ENCODE measurements at places on chromosomes 3 and 15.

DNA sequence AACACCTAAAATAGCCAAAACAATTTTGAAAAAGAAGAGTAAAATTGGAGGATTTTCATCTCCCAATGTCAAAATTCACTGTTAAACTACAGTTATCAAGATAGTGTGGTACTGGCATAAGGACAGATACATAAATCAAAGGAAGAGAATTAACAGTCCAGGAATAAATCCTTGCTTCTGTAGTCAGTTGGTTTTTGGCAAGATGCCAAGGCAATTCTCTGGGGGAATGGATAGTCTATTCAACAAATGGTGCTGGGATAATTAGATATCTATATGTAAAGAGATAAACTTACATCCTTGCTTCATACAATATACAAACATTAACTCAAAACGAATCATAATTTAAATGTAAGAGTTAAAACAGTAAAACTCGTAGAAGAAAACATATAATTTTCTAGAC is 57.9 kb upstream of the SELENOK start:
- H3K36me3 ChIP-seq = no peaks in the 10 kb centered on the region
- DNase-seq = no peak
- no peak overlapping the region for H3K27ac ChIP-seq

DNA sequence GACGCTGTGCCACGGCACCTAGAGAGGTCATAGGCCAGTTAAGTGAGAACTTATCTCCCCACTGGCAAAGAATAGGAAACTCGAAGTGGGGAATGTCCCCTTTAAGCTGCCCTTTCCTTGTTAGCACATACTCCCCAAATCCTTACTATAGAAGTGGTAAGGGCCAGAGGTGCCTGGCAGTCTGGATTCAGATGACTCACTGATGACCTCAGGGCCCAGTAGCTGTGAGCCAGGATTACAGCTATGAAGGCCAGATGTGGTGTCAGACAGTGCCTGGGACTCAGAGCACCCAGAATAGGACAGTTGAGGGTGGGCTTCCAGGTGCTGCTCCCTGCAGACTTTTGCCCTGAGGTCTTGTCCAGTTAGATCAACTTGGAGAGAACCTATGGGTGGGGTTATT is 37.7 kb downstream of the PDIA5 start:
- H3K36me3 ChIP-seq = peaks cover 8% of the 10 kb centered on the region
- no peaks in the 10 kb centered on the region for H3K27me3 ChIP-seq
- DNase-seq = no peak
- H3K4me1 ChIP-seq = 0 out of 2 replicates have a peak, but pooled peaks cover 2% of the 10 kb centered on the region

GRCh38 chr3:171293142-171293782 is 166.9 kb downstream of the TNIK start:
- DNase-seq = no peak
- H3K27me3 ChIP-seq = no peaks in the 10 kb centered on the region
- no peak overlapping the region for H3K4me3 ChIP-seq
- H3K36me3 ChIP-seq = no peaks in the 10 kb centered on the region

DNA sequence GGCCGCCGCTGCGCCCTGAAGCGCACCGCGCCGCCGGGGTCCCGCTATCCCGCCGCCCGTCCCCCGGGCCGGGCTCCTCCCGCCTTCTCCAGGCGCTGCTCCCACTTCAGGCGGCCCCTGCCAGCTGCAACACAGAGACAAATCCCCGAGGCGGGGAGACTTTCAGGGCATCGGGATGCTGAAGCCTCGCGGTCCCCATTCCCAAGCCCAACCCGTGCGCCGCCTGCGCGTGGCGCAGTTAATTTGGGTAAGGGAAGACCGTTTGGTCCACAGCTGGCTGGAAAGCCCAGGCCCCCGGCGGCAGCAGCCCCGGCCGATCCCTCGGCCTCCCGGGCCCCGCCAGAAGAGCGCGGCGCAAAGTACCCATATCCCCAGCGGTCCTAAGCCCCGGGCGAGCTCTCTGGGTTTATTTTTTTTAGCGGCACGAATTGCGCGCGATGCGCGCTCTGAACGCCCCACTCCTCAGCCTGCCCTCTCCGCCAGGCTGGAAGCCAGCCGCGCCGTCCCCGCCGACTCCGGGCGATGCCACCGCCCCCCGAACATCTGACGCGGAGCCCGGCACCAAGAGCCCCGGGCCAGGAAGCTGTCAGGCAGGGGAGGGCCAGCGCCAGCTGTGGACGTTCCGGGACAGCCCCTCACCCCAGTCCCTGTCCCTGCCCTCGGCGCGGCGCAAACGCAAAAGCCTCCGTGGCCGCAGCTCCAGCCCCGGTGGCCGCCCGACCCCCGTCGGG is 517 bp downstream of the FBN1 start:
- no peak overlapping the region for H3K27ac ChIP-seq
- H3K4me3 ChIP-seq = peak overlapping the region; percentile 77
- DNase-seq = no peak
- H3K27me3 ChIP-seq = peaks cover 21% of the 10 kb centered on the region
- peaks cover 2% of the 10 kb centered on the region for H3K36me3 ChIP-seq

GRCh38 chr15:85454403-85454802 is 74.0 kb downstream of the AKAP13 start:
- peaks cover 2% of the 10 kb centered on the region for H3K4me1 ChIP-seq
- DNase-seq = no peak
- H3K27ac ChIP-seq = no peak overlapping the region
- H3K36me3 ChIP-seq = no peaks in the 10 kb centered on the region

GRCh38 chr3:87833039-87833377 is 225.8 kb downstream of the CGGBP1 start:
- no peak for DNase-seq
- H3K36me3 ChIP-seq = no peaks in the 10 kb centered on the region
- no peak overlapping the region for H3K4me3 ChIP-seq
- H3K27ac ChIP-seq = no peak overlapping the region

GRCh38 chr15:99706557-99707303 is 26.5 kb downstream of the LYSMD4 start:
- no peak overlapping the region for H3K27ac ChIP-seq
- H3K4me1 ChIP-seq = no peaks in the 10 kb centered on the region
- H3K36me3 ChIP-seq = 0 out of 2 replicates have a peak, but pooled peaks cover 3% of the 10 kb centered on the region

- H3K4me1 ChIP-seq = no peaks in the 10 kb centered on the region
- DNase-seq = no peak
- H3K27ac ChIP-seq = no peak overlapping the region
- H3K36me3 ChIP-seq = no peaks in the 10 kb centered on the region
- no peak overlapping the region for H3K4me3 ChIP-seq
Measured at GRCh38 chr3:72310419-72311380, 525.8 kb upstream of the PROK2 start.

GRCh38 chr3:11258958-11259357 is 13.2 kb upstream of the ATG7 start:
- no peaks in the 10 kb centered on the region for H3K27me3 ChIP-seq
- no peak overlapping the region for H3K4me3 ChIP-seq
- H3K36me3 ChIP-seq = no peaks in the 10 kb centered on the region
- H3K27ac ChIP-seq = no peak overlapping the region

- H3K27me3 ChIP-seq = no peaks in the 10 kb centered on the region
- DNase-seq = no peak
- H3K27ac ChIP-seq = no peak overlapping the region
Measured at GRCh38 chr15:90836296-90836871, 32.0 kb upstream of the FURIN start.

DNA sequence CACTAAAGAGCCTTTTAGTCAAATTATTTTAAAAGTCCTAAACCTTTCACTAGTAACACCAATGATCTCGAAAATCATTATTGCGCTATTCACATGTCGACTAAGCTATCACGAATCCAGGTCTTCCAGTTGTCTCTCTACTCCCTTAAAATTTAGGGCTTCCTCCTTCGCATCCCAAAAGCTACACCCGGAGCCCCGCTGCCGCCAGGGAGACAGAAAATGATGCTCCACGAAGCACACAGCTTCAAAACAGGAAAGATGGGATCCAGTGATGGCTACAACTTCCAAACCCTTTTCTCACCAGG is 253 bp downstream of the IFT80 start:
- no peak overlapping the region for H3K27ac ChIP-seq
- H3K27me3 ChIP-seq = no peaks in the 10 kb centered on the region
- no peak for DNase-seq
- no peaks in the 10 kb centered on the region for H3K36me3 ChIP-seq

DNA sequence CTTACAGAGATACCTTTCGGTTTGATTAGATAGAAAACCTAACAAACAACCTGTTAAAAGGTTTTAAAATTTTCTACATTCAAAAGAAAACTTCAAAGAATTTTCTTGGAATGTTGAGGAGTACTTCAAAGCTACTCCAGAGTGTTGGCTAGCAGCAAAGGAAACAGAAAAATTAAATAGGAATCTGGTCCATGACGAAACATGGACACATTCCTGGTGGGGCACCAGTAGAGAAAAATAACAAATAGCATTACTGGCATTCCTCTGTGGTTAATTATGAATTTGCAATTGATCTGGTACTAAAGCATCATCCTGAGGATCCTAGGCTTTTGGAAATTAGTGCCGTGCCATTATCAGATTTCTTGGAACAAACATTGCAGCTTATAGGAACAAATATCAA is 59.5 kb upstream of the DPPA4 start:
- no peak for DNase-seq
- H3K4me3 ChIP-seq = no peak overlapping the region
- H3K4me1 ChIP-seq = no peaks in the 10 kb centered on the region
- no peak overlapping the region for H3K27ac ChIP-seq

DNA sequence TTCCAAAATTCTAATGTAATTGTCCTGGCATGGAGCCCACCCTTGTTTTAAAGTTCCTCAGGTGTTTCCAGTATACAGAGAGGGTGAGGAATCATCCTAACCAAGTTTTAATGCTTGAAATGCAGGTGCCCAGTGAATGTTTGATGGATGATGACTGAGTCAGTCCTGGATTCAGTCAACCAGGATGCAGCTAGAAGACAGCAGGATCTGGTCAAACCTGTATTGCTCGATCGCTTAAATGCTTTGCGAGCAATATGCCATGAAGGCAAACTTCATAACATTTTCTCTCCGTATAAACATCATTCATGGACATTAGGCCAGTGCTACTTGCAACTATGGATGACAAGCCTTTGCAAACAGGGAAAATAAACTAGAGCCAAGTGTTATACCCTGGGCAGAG is 591.2 kb downstream of the RSL24D1 start:
- no peak overlapping the region for H3K4me3 ChIP-seq
- no peak overlapping the region for H3K27ac ChIP-seq
- H3K27me3 ChIP-seq = no peaks in the 10 kb centered on the region

DNA sequence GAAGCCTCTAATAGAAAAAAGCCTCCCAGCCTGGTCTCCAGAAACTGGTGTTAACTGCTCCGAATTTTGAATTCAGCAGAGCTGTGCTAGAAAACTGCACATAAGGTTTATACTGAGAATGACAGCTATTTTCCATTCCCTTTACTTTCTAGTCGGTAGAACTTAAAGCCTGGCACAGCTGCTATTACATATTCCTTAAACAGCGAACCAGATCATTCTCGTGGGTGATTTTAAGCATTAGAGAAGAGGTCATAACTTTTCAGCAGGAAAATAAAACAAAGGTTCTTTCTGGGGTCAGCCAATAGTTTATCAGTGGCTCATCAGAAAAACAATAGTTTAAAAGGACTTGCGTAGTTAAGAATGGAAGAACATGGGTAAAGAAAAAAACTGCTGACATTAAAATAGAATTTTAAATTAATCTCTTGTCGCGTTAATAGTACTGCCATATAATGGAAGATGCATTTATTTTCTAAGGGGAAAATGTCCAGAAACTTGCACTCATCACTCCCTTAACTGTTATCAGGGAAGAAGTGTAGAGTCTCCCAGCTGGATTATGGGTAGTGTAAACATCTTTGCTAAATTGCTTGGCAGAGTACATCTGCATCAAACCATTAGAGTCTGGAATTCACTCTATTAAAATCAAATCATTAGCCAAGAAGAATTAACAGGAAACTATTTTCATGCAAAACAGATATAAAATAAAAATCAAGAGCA is 7.9 kb downstream of the VGLL4 start:
- DNase-seq = no peak
- H3K4me1 ChIP-seq = peaks cover 7% of the 10 kb centered on the region
- H3K27ac ChIP-seq = no peak overlapping the region

DNA sequence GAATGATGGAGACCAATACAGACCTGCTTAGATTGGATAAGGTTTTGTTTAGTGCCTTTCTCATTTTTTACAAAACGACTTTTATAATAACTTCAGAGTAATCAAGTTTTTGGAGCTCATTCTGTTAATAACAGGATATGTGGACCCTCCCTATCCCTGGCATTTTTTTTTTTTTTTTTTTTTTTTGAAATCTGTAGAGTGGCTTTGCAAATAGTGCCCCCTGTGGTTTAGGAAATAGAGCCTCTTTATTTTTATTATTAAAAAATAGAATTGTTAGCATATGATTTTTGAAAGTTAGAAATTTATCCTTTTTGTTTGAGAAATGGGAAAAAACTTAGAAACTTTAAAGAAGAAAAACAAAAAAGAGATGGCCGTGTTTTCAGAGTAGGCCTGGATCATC is 11.4 kb downstream of the SKIL start:
- H3K4me1 ChIP-seq = no peaks in the 10 kb centered on the region
- H3K27me3 ChIP-seq = no peaks in the 10 kb centered on the region
- no peak for DNase-seq
- H3K27ac ChIP-seq = no peak overlapping the region
- H3K36me3 ChIP-seq = no peaks in the 10 kb centered on the region
- H3K4me3 ChIP-seq = no peak overlapping the region

DNA sequence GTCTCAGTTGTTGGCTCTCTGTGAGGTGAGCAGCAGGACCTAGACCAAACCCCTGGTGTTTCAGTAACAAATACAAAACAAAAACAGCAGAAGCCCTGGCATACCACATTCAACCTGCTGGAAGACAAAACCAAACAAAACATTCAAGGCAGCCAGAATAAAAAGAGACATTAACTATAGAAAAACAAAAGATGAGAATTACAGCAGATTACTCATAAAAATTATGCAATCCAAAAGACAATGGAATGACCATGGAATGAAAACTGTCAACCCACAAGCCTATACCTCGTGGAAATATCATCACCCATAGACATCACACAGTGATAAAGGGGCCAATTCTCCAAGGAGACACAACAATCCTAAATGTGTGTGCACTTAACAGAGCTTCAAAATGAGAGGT is 106.0 kb upstream of the IQSEC1 start:
- H3K36me3 ChIP-seq = no peaks in the 10 kb centered on the region
- no peak for DNase-seq
- no peaks in the 10 kb centered on the region for H3K4me1 ChIP-seq
- no peaks in the 10 kb centered on the region for H3K27me3 ChIP-seq

- H3K4me1 ChIP-seq = no peaks in the 10 kb centered on the region
- no peak for DNase-seq
- no peak overlapping the region for H3K27ac ChIP-seq
- no peak overlapping the region for H3K4me3 ChIP-seq
- no peaks in the 10 kb centered on the region for H3K36me3 ChIP-seq
Measured at GRCh38 chr3:29590012-29590411, 309.1 kb downstream of the RBMS3 start.

- no peaks in the 10 kb centered on the region for H3K4me1 ChIP-seq
- H3K4me3 ChIP-seq = no peak overlapping the region
- H3K27ac ChIP-seq = no peak overlapping the region
- no peaks in the 10 kb centered on the region for H3K36me3 ChIP-seq
- no peak for DNase-seq
Measured at GRCh38 chr15:41778521-41778920, 4.2 kb downstream of the MAPKBP1 start.

Data from iPS DF 6.9 (cell line).